ENCODE measurements at places on chromosomes 5 and 9. TPM values are rescaled to one million over a fixed set of nuclear protein-coding genes. Genes with fewer than 3 reads are reported as not detected.

Gene PRKAA1
- polyA plus RNA-seq, result 66.9 TPM

Gene SLC34A3
- 0.27 TPM for polyA plus RNA-seq

Gene MRPL36
- polyA plus RNA-seq, result 62.6 TPM

Gene PCDHGC3
- polyA plus RNA-seq, result 2.1 TPM

Gene CATSPER3
- 0.80 TPM for polyA plus RNA-seq

Gene ADAMTSL2
- polyA plus RNA-seq, result 0.85 TPM

Gene PCDHGA9
- not detected for polyA plus RNA-seq

Gene PRDM9
- not detected for polyA plus RNA-seq

Gene AMBP
- not detected for polyA plus RNA-seq

Gene RPS14
- 3,490 TPM for polyA plus RNA-seq

Gene OBP2B
- not detected for polyA plus RNA-seq

Gene NFIL3
- polyA plus RNA-seq, result 31.6 TPM

Gene PFN3
- not detected for polyA plus RNA-seq

Gene PRR16
- polyA plus RNA-seq, result 1.7 TPM

Gene OTP
- not detected for polyA plus RNA-seq

Gene PCDHB13
- polyA plus RNA-seq, result 1.6 TPM
